Posterior vena cava (tissue), 2 donors: ENCODE measurements at places on chromosomes 1 and 21.

DNA sequence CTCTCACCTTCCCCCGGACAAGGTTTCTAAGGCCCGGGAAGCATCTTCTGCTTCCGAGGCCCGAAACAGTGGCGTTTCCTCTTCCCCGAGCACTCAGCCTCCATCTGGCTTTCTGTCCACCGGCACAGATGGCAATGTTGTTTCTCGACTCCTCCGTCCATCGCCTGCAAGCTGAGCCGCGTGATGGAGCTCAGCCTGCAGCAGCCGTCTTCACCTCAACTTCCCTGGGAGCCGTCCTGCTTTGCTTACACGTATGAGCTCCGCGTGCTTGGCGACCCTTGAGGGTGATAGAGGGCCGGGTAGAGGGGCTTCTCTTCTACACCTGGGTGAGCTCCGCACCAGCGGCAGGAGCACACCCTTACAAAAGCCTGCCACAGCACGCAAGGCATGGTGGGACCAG lies 80.4 kb downstream of the AJAP1 start:
- DNase-seq = no peak

DNA sequence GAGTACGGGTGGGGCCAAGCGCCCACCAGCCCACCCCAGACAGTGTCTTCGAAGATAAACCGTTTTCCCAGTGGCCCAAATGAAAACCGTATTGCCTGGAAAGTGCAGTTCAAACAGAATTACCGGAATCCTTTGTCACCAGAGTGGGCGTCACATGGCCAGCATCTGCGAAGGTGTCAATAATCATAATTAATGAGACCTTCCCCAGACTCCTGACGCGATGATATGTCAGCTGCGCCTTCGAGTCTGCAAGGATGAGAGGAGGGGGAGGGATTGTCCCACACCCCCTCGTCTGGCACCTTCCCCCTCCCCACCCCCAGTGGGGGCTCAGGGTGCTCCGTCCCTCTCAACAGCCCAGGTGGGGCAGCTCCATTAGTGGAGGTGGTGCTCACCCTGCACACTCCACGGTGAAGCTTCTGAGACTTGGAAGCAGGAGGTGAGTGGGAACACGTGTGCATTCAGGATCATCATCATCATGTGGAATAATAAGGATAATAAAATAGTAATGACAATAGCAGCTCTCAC lies 215.1 kb downstream of the PTPRU start:
- no peak for DNase-seq

DNA sequence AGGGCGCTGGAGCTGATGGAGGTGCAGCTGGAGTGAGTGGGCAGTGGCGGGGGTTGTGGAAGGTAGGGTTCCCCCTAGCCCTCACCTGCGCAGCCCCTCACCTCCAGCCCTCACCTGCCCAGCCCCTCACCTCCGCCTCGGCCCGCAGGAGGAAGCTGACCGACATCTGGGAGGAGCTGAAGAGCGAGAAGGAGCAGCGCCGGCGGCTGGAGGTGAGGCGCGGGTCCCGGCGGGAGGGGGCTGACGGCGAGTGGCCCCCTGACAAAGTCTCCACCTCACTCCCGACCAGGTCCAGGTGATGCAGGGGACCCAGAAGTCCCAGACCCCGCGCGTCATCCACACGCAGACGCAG lies 2.7 kb downstream of the EVA1B start:
- DNase-seq = no peak

GRCh38 chr1:151519667-151520066 lies 8.5 kb downstream of the CGN start:
- DNase-seq = no peak

DNA sequence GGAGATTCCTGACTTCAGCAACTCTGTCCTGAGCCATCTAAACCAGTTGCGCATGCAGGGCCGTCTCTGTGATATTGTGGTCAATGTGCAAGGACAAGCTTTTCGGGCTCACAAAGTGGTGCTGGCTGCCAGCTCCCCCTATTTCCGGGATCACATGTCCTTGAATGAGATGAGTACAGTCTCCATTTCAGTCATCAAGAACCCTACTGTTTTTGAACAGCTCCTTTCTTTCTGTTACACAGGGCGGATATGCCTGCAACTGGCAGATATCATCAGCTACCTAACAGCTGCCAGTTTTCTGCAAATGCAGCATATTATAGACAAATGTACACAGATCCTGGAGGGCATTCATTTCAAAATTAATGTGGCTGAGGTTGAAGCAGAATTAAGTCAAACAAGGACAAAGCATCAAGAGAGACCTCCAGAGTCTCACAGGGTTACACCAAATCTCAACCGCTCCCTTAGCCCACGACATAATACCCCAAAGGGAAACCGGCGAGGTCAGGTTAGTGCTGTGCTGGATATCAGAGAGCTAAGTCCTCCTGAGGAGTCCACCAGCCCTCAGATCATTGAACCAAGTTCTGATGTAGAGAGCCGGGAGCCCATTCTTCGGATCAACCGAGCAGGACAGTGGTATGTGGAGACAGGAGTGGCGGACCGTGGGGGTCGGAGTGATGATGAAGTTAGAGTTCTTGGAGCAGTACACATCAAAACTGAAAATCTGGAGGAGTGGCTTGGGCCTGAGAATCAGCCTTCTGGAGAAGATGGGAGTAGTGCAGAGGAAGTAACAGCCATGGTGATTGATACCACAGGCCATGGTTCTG lies 2.3 kb downstream of the ZBTB37 start:
- DNase-seq = no peak

- no peak for DNase-seq
These were observed 48.8 kb upstream of the HMGB4 start for GRCh38 chr1:33815061-33815460.

GRCh38 chr1:182875889-182876288 lies 36.7 kb downstream of the DHX9 start:
- DNase-seq = no peak

GRCh38 chr1:67838180-67838910 lies 5.1 kb upstream of the GNG12 start:
- DNase-seq = no peak

DNA sequence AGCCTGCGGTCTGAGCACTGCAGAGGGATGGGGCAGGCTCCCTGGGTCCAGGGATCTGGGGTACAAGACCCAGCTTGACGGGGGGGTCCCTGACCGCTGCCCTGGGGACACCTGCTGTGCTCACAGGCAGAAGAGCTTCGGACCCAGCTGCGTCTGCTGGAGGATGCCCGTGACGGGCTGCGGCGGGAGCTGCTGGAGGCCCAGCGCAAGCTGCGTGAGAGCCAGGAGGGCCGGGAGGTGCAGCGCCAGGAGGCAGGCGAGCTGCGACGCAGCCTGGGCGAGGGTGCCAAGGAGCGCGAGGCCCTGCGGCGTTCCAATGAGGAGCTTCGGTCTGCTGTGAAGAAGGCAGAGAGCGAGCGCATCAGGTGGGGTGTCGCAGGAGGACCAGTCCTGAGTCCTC lies 25.2 kb downstream of the MFAP2 start:
- DNase-seq = no peak

- DNase-seq = no peak
These were observed 99.2 kb downstream of the LHX8 start for GRCh38 chr1:75233302-75233929.

DNA sequence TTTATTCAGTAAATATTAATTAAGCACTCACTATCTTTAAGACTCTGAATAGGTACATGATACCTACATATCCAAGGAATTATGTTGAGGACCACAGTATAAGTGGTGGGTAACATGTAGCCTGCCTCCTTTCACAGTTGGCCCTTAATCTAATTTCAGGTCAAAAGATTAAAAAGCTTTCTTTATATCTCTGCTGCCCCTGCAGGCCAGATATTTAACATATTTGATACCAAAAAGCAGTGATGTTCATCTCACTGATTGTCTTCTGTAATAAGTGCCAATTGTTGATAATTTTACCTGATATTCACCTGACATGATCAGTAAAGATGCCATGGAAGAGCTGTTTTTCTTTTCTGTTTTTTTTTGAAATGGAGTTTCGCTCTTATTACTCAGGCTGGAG lies 36.5 kb downstream of the RLF start:
- DNase-seq = no peak

- DNase-seq = no peak
These were observed 292.2 kb downstream of the SMYD3 start for GRCh38 chr1:246214708-246215509.

- DNase-seq = no peak
These were observed 332.4 kb upstream of the ZP4 start for GRCh38 chr1:238223076-238223640.

- DNase-seq = no peak
These were observed 27.9 kb downstream of the OVAAL start for GRCh38 chr1:180586671-180587155.

GRCh38 chr1:22472596-22472995 lies 20.9 kb downstream of the ZBTB40 start:
- no peak for DNase-seq

GRCh38 chr1:35269201-35269988 lies 886 bp downstream of the ZMYM4 start:
- no peak for DNase-seq

GRCh38 chr1:159951016-159951415 lies 3.0 kb downstream of the SLAMF9 start:
- DNase-seq = no peak
